ENCODE measurements at places on chromosomes 4 and X.

DNA sequence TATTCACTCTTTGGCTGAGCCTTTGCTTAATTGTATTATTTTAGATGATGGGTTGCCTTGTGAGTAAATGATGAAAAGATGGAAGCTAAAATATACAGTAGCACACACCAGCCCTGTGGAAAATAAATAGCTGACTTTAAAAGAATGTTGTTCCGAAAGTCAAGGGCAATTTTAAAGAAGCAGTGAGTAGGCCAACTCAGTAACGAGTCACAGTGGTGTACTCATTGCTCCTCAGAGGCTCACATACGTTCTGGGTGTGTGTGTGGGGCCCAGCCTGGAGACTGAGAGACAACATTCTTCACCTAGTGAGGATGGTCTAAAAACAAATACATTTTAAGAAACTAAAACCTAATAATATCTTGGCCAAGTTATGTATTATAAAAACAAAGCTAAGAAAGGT is 640.3 kb downstream of the TRIML1 start:
- no peak for DNase-seq

GRCh38 chrX:47179221-47179927 is 14.3 kb upstream of the UBA1 start:
- no peak for DNase-seq

DNA sequence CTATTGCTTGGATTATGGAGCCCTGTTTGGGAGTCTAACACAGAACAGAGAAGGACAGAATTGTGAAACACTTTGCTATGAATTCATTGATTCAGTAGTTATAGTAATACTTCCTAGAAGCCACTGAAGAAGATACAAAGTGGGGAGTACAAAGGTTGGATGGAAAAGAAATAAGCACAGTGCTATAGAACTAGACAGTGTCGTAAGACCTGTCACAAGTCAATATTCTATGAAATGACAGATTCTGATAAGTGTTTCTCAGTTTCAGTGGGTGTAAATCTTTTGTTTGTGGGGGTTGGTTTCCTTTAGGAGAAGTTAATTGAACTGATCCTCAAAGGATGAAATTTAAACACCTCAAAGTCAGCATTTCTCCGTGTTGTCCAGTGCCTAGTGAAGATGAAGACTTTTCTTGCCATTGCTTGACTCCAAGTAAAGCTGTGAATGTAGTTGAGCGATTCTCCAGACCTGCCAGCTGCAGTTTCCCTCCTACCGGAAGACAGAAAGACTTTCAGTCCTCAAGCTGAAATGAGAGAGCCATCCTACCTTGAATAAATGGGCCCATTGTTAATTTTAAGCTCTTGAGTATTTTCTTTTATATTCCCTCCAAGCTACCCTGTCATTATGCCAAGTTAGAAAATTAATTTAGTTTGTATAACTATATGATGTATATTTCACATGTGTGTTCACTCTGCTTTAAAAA is 7.9 kb downstream of the PDLIM5 start:
- DNase-seq, result no peak

DNA sequence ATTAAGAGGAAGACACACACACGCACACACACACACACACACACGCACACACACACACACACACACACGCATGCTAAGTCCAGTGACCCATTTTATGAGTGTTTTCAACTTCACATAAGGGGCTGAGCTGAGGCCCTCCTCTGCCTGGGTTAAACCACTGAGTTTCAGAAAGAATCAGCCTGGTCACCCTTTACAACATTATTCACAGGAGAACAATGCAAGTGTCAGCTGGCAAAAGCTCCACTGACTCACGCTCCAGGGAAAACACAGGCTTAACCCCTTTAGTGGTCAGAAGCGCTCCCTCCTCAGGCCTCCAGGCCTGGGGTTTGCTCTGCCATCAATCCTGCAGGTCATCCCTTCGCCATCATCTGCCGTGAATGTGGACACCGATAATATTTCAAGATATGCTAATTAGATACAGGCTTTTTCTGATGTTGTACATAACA is 46.9 kb downstream of the ACOX3 start:
- no peak for DNase-seq

DNA sequence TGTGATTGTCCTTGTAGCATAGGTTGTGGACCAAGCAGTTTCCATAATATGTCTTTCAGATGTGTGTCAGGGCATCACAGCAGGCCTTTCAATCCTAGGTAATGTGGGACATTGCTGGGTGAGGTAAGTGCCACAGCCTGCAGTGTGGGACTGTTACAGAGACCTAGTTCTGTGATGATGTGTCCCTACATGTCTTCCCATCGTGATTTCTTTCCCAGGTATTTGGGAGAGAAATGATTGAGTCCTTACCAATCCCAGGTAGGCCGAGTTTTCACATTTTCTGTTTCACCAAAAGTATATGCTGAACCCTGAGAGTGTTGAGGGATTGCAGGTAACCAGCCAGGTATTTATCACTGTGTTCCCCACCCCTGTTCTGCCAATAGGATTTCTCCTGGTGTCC is 10.6 kb upstream of the ATXN3L start:
- DNase-seq, result no peak

DNA sequence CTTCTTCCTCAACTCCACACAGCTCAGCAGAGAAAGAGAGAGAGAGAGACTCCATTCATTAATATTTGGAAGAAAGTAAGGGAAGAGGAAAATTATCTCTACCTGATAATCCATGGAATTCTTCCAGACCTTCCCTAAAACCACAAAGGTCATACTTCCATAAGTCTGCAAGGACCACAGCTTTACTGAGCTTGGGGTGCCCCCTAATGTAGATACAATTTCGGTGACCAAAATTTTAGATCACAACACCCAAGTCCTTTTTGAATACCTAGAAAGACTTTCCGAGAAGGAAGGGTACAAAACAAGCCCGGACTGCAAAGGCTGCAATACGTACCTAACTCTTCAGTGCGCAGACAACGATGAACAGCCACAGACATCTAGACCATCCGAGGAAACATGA is 523.9 kb downstream of the GLUD2 start:
- no peak for DNase-seq

DNA sequence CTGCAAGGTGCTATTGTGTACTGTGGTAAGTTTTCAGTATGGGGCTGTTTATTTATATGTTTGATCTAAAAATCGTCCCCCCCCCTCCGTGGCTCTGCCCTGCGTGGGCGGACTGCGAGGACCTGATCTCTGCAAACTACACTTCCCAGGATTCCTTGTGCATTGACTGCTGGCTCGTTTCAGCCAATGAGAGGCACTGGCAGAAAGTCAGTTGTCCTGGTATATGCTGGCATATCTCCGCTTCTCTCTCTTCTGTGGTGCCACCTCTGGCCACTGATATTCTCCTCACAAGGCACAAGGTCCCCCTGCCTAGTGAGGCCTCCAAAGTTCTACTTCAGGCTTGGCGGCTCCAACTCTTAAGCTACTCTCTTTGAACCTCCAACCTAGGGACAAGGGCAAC is 168.8 kb upstream of the ZFP42 start:
- DNase-seq, result no peak

- DNase-seq, result no peak
Observed at GRCh38 chrX:136192839-136193414, 45.6 kb downstream of the FHL1 start.

DNA sequence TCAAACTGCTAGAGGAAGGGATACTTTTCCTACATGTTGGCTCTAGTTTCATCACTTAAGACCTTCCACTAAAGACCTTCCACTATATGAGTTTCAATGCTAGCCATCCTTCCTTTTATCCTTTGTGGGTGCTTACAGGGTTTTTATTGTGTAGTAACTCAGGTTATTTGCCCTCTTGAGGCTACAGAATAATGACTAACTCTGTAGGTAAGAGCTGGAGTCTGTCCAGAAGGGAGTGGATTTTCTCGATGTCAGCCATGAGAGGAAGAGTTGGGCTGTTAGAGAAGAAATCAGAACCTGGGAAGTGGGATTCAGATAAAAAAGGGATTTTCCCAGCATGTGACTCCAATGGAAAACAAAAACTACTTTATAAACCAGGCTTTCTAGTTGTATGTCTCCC is 27.5 kb upstream of the HERC5 start:
- DNase-seq, result no peak

DNA sequence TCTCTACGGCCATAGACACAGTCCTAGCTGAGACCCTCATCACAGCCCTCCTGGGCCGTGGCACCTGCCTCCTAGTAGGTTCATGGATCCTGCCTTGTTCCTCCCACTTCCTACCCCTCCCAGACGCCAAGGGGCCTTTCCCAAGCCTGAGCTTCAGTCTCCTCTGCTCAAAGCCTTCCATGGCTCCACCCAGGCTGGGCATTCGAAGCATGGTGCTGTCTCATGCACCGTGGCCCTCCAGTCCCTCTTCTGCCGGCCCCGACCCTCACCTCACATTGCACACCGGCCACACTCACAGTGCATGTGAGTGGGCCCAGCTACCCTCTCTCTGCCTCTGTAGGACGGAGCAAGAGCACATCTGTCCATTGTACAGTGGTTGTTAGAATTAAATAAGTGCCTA is 21.7 kb upstream of the KIAA0232 start:
- no peak for DNase-seq

- DNase-seq, result no peak
Observed at GRCh38 chr4:36676139-36677050, 395.0 kb downstream of the DTHD1 start.

- no peak for DNase-seq
Observed at GRCh38 chr4:120680647-120681228, 241.8 kb downstream of the PRDM5 start.

DNA sequence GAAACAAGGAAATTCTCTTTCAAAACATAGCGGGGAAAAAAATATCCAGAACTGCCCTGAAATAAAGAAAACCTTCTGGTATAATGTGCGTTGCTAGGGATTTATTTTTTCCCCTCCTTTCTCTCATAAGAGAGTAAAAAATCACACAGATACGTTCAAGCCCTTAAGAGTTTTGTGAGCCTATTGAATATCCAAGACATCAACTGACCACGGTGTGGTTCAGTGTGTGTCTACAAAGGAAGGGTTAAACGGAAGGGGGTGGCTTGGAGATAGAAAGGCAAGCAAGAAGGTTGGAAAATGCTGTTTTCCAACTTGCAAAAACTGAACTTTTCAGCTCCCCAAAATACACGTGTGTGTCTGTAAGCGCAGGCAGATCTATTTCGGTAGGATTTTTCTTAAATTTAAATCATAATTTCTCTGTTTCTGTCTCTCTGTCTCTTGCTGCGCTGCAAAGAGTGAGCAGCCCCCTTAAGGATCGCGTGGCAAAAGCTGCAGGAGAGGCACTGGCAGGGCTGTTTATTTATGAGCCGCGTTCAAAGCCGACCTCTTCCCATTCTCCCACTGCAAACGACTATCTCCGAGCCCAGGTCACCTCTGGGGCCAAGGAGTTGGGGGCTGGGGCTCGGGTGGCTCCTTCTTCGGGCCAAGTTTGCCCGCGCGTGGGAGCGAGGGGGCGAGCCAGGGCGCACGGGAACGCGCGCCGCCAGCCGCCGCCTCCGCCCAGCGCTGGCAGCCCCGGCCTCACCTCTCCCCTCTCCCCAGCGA is 492 bp upstream of the SLIT2 start:
- no peak for DNase-seq

- DNase-seq, result no peak
Observed at GRCh38 chrX:118503260-118504041, 7.8 kb downstream of the DOCK11 start.

GRCh38 chrX:9884031-9884779 is 83.0 kb upstream of the CLDN34 start:
- no peak for DNase-seq

GRCh38 chrX:132622130-132622529 is 133.3 kb upstream of the MBNL3 start:
- DNase-seq, result no peak

GRCh38 chrX:65745992-65746391 is 78.5 kb downstream of the MSN start:
- no peak for DNase-seq

GRCh38 chr4:2302387-2303119 is 40.6 kb upstream of the MXD4 start:
- no peak for DNase-seq

GRCh38 chrX:41895826-41896225 is 27.5 kb downstream of the CASK start:
- no peak for DNase-seq

- DNase-seq, result no peak
Observed at GRCh38 chrX:110277609-110278008, 40.3 kb downstream of the AMMECR1 start.

DNA sequence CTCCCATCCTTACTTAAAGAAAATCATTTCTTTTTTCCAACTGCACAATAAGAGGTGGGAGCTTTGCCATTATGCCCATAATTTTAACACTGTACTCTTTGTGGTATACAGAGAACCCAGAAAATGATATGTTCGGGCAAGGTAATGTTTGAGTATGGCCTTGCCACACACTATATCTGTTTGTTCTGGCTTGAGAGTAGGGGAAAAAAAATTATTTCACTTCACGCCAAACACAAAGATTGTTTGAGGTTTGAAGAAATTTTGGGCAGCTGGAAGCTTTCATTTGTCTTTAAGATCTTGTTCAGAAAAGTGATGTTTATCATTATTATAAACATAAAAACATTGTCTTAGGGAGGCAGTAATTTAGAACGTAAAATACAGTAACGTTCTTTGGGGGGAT is 115.4 kb upstream of the NAP1L5 start:
- no peak for DNase-seq

- DNase-seq, result no peak
Observed at GRCh38 chr4:82782626-82783345, 15.8 kb downstream of the SCD5 start.

DNA sequence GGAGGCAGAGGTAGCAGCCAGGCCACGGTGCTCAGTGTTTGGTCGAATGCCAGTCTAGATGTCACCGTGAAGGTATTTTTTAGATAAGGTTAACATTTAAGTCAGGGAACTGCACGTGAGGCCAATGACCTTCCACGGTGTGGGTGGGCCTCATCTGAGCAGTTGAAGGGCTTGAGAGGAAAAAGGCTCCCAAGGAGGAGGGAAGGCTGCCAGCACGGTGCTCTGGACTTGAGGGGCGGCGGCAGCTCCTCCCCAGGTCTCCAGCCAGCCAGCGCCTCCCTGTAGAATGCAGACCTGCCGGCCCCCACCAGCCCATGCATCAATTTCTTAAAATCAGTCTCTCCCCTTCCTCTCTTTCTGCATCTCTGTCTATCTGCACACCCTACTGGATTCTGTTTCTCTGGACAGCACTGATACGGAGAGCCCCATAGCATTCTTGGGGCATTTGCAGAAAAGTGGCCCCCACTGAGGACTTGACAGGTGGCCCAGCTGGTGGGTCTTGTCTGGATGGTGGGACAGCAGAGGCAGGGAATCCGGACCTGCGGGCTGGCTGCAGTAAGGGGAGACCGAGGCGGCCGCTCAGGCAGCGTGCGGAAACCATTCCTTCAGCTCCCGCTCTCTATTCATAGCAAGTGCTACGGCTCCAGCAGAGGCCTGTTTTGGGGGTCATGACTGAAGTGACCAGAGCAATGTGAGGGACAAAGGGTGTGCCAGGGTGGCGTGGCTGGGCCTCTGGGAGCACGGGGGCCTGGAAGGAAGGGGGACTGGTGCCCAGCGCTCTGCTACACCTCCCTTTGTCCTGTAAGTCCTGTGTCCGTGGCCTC is 7.9 kb upstream of the RGS12 start:
- no peak for DNase-seq

- DNase-seq, result no peak
Observed at GRCh38 chr4:112531146-112531545, 15.2 kb upstream of the NEUROG2 start.

GRCh38 chr4:158090323-158090722 is 82.5 kb downstream of the GASK1B start:
- no peak for DNase-seq

Data from NCI-H1930 (cell line).